ENCODE measurements at places on chromosomes 12 and 14. TPM values are rescaled to one million over a fixed set of nuclear protein-coding genes. Genes with fewer than 3 reads are reported as not detected.

GRCh38 chr12:85782711-85783110 is 53.5 kb downstream of the RASSF9 start:
- no peak for DNase-seq
- no peak overlapping the region for H3K27ac ChIP-seq
- H3K4me1 ChIP-seq = no peaks in the 10 kb centered on the region
- H3K27me3 ChIP-seq = no peaks in the 10 kb centered on the region
- no peaks in the 10 kb centered on the region for H3K36me3 ChIP-seq

DNA sequence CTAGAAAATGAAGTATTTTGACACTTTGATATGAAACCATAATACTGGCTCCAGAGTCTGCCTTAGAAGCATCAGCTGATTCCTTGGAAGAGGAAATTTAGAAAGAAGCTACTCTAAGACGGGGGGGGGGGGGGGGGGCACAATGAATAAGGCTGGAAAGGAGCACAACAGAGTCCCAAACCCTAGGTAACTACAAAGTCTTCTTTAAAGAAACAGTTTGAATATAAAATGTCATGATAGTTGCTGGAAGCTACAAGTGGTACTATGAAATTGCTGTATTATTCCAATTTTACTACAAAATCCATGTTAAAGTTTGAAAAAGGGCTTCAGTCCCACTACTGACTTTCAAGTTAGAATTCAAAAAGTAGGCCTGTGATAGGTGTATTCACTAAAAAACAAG is 31.6 kb downstream of the CDK17 start:
- H3K27ac ChIP-seq = no peak overlapping the region
- H3K36me3 ChIP-seq = no peaks in the 10 kb centered on the region
- no peak overlapping the region for H3K4me3 ChIP-seq

TAS2R42 gene
- not detected for total RNA-seq

ERP27 gene
- total RNA-seq = not detected

- H3K27me3 ChIP-seq = no peaks in the 10 kb centered on the region
- peaks cover 12% of the 10 kb centered on the region for H3K4me1 ChIP-seq
- no peak overlapping the region for H3K4me3 ChIP-seq
- DNase-seq = no peak
Measured at GRCh38 chr12:62701492-62701891, 233.5 kb downstream of the PPM1H start.

- H3K27ac ChIP-seq = no peak overlapping the region
- no peaks in the 10 kb centered on the region for H3K27me3 ChIP-seq
- peaks cover 3% of the 10 kb centered on the region for H3K36me3 ChIP-seq
Measured at GRCh38 chr12:3005736-3006135, 46.5 kb downstream of the TEAD4 start.

IL26 gene
- total RNA-seq = not detected

UBE3B gene
- total RNA-seq = 19.1 TPM

DNA sequence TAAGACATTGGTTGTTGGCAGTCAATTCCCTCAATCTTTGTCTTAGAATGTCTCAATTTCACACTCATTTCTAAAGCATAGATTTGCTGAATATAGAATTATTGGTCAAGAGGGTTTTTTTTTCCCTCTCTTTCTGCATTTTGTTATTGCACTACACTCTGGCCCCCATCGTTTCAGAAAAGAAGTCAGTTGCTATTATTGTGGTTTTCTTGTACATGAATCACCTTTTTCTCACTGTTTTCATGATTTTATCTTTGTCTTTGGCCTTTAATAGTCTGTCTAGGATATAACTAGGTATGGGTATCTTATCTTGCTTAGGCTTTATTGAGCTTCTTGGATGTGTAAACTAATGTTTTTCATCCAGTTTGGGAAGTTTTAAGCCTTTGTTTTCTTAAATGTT is 194.3 kb upstream of the DAAM1 start:
- H3K36me3 ChIP-seq = no peaks in the 10 kb centered on the region
- H3K27me3 ChIP-seq = no peaks in the 10 kb centered on the region
- H3K27ac ChIP-seq = no peak overlapping the region
- no peaks in the 10 kb centered on the region for H3K4me1 ChIP-seq
- no peak for DNase-seq

GRCh38 chr14:70890826-70891659 is 16.2 kb upstream of the PCNX1 start:
- no peak overlapping the region for H3K27ac ChIP-seq
- H3K27me3 ChIP-seq = no peaks in the 10 kb centered on the region
- no peak for DNase-seq
- H3K4me3 ChIP-seq = no peak overlapping the region
- peaks cover 4% of the 10 kb centered on the region for H3K4me1 ChIP-seq
- no peaks in the 10 kb centered on the region for H3K36me3 ChIP-seq

PZP gene
- not detected for total RNA-seq

RERG gene
- 55.7 TPM for total RNA-seq

DNA sequence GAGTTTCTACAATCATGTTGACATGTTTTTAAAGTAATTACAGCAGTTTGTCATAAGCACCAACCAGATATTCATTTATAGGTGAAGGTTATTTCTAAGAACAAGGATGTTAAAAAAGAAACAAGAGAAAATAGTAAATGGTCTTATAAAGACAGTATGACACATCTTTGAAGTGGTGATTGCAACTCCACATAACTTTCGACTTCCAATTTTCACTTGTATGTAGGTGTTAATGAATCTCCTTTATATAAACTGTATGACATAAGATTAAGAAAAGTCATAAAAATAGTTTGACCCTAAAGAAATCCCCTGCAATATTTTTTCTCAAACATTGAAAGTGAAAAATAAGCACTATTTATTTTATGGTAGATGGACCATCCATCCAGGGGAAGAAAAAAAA is 144.8 kb upstream of the PTPRQ start:
- DNase-seq = no peak
- H3K27ac ChIP-seq = no peak overlapping the region
- no peaks in the 10 kb centered on the region for H3K4me1 ChIP-seq
- no peak overlapping the region for H3K4me3 ChIP-seq
- no peaks in the 10 kb centered on the region for H3K36me3 ChIP-seq
- no peaks in the 10 kb centered on the region for H3K27me3 ChIP-seq

DNA sequence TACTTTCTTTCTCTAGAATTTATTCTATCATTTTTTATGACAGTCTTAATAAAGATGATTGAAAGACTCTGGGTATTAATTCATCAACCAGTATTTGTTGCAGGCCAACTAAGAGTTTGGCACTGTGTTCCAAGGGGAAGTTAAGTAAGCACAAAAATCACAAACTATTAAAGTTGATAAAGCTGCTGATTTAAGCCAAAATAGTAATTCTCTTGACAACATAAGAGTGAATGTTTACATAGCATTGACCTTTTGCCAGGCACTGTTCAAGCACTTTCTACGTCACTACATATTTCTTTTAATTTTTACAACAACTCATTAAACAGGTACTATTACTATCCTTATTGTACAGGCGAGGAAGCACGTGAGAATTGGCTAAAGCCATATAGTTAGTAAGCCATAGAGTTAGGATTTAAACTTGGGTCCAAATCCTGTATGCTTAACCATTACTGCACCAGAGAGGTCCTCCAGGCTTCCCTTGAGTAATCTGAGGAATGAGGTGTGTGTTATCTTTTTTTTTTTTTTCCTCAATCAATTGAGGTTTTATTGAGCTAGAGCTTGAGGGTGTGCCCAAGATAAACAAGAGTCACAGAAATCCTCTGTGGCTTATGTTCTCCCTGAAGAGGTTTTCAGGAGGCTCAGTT is 1009.6 kb downstream of the DIO2 start:
- no peak overlapping the region for H3K27ac ChIP-seq
- no peak for DNase-seq
- no peaks in the 10 kb centered on the region for H3K36me3 ChIP-seq
- no peaks in the 10 kb centered on the region for H3K27me3 ChIP-seq

GRCh38 chr12:54142114-54142475 is 46.7 kb downstream of the SMUG1 start:
- H3K27ac ChIP-seq = peak overlapping the region; percentile 88
- H3K27me3 ChIP-seq = no peaks in the 10 kb centered on the region
- peaks cover 4% of the 10 kb centered on the region for H3K4me1 ChIP-seq
- no peaks in the 10 kb centered on the region for H3K36me3 ChIP-seq
- no peak for DNase-seq

DNA sequence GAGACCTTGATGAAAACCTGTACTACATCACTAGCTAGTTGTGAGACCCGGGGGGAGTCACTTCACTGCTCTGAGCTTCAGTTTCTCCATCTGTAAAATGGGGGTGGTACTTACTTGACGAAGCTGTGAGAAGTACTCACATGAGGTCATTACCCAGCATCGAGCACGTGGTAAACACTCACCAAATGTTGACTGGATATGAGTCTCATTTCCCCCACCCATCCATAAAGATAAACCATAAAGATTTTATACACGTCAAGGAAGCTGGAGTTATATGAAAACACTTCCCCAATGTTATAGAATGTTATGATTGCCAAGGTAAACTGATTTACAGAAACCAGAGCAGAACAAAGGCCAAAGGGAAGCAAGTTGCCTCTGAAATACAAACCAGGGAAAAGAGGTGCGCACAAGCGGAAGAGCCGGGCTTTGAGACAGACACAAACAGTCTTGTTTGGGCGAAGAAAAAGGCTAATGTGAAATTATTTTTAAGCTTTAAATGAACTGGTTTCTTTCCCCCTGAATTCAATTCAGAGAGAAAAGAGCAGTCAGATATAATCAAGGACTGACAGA is 536.8 kb downstream of the MED13L start:
- DNase-seq = no peak
- no peak overlapping the region for H3K27ac ChIP-seq
- no peak overlapping the region for H3K4me3 ChIP-seq

OR4E2 gene
- not detected for total RNA-seq

DNA sequence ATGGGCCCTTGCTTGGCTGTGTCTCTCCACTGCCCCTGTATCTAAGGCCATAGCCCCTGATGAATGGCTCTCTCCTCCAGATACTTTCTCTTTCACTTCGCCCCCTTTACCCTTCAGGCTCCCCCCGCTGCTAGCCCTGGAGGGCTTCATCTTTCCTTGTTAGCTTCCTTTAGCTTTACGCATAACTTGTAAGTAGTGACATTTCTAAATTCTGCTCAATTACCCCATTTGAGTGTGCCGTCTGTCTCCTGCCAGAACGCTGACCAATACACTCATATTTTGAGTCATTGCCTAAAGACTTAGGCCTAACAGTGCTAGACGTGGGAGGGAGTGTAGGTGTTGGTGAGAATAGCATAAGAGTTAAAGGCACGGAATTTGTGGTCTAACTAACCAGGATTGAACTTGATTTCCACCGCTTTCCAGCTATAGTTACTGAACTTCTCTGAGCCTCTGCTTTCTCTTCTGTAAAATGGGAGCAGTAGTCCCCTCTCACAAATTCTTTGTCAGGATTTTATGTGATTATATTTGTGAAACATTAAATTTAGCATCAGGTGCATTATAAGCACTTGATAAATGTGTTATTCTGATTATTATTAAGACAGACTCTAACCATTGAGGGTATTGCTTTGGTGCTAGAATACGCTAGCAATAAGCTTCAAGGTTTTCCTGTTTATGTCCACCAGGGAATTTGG is 129.3 kb downstream of the ZFP36L1 start:
- no peaks in the 10 kb centered on the region for H3K36me3 ChIP-seq
- H3K27me3 ChIP-seq = no peaks in the 10 kb centered on the region
- DNase-seq = no peak
- H3K4me1 ChIP-seq = peaks cover 55% of the 10 kb centered on the region

- no peaks in the 10 kb centered on the region for H3K27me3 ChIP-seq
- no peak overlapping the region for H3K27ac ChIP-seq
- DNase-seq = no peak
- H3K4me1 ChIP-seq = peaks cover 6% of the 10 kb centered on the region
- H3K36me3 ChIP-seq = peaks cover 74% of the 10 kb centered on the region
- no peak overlapping the region for H3K4me3 ChIP-seq
Measured at GRCh38 chr12:128803788-128804187, 20.0 kb downstream of the SLC15A4 start.

TMEM179 gene
- not detected for total RNA-seq

- H3K27ac ChIP-seq = no peak overlapping the region
- no peak overlapping the region for H3K4me3 ChIP-seq
- no peaks in the 10 kb centered on the region for H3K27me3 ChIP-seq
Measured at GRCh38 chr14:80233470-80234089, 22.3 kb upstream of the DIO2 start.

Data from ascending aorta (tissue), 2 donors.